ENCODE measurements at places on chromosomes 4 and X. TPM values are rescaled to one million over a fixed set of nuclear protein-coding genes. Genes with fewer than 3 reads are reported as not detected.

DNA sequence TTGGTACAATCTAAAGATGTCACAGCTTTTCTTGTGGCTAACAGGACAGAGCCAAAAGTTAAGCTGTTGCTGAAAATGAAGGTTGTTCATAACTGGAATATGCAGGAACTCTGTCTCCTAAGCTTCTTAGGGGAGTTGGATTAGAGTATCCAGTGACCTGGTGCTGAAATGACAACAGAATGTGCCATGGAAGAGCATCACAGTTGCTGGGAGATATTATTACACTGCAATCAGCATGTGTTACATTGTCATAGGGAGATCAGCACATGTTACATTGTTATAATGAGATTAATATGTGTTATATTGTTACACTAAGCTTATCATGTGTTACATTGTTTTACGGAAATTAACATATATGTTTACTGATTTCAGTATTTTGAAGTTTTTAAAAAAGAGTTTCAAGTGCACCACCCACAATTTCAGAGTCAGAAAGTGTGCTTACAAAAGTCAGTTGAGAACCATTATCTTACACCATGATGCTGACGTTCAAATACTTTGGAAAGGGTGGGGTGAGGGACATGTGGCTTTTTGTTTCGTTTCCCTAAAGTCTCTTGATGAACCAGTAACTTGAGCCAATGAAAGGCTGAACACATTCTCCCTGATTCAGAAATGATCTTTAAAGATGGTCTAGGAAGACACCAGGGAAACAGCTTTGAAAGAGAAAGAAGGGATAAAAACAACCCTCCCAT lies 113.4 kb downstream of the DRD5 start:
- H3K4me1 ChIP-seq, result peaks cover 5% of the 10 kb centered on the region
- no peak overlapping the region for H3K4me3 ChIP-seq
- DNase-seq, result no peak

- no peaks in the 10 kb centered on the region for H3K4me1 ChIP-seq
- H3K36me3 ChIP-seq, result no peaks in the 10 kb centered on the region
- no peak within 1 kb of the TSS for H3K27ac ChIP-seq
- no peak within 1 kb of the TSS for H3K4me3 ChIP-seq
- DNase-seq, result no peak
Measured at GRCh38 chrX:15664487-15665444, at the start of gene CLTRN. Gene CLTRN (minus strand): TSS chrX:15664805. CDS start chrX:15664775, 30 bp downstream.

DNA sequence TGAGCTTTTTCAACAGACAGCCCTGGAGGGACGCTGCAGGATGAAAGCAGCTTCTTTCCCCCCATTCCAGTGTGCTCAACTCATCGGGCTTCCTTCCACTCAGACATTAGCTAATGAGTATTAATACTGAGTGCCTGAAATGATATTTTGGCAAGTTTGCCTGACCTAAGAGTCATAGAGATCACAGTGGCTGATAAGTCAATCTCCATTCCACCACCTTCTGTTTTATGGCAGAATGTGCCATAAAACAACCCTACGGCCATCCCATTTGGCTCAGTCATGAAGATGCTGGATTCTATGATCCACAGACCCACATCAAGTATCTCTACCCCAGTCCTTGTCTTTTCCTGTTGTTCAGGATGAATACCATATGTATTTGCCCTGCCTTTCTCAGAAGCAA lies 48.3 kb upstream of the MAB21L2 start:
- no peak for DNase-seq
- H3K27ac ChIP-seq, result peak overlapping the region; percentile 17
- H3K27me3 ChIP-seq, result no peaks in the 10 kb centered on the region

DNA sequence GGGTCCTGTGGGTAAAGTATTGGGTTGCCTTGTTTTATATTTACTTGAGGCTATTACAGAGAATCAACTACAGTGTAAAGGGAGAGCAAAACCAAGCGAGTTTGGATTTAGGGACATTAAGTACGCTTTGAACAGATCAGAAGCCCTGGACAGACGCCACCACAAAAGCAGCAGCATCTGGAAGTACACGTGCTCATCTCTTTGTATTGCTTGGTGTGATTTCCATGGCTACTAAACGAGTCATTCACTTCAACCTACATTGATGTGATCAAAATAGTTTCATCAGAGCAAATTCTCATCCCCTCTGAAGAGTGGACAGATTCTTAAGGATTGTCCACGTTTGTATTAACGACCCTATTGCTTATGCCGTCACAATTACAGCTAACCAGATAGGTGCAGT lies 85.1 kb downstream of the SORBS2 start:
- no peaks in the 10 kb centered on the region for H3K36me3 ChIP-seq
- no peak overlapping the region for H3K27ac ChIP-seq
- H3K4me3 ChIP-seq, result no peak overlapping the region
- no peaks in the 10 kb centered on the region for H3K27me3 ChIP-seq
- DNase-seq, result no peak

DNA sequence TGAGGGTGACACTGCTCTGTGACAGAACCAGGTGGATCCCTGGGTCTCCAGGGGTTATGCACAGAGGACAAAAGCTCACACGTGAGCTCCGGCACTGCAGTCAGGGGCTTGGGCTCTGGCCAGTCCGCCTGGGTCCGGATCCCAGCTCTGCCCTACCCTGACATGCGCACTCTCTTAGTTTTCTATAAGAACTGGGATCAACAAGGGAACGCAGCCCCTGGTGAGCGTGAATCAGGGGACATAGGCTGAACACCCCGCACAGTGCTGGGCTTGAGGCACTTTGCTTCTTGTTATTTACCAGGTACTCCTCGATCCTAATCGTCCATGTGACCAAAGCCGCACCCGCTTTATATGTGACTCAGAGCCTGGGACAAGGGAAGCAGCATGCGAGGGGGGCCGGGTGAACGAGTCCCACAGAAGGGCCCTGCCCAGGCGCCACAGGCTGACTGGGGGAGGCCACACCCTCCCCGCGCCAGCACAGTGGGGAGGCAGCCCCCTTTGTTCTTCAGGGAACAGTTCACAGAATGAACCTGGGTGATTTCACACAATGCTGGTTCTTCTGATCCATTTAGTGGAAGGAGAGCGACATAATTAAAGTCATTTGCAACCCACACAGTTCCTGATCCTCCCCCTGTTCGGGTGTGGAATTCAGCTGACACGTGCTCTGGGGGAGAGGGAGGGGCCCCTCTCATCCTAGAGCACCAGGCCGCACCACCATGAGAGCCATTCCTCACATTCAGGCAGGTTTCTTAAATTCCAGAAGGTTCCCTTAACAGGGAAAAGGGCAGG lies 55.5 kb downstream of the WFS1 start:
- H3K27me3 ChIP-seq, result no peaks in the 10 kb centered on the region
- peak; percentile 50 for DNase-seq
- H3K36me3 ChIP-seq, result no peaks in the 10 kb centered on the region

CHST7 gene
- total RNA-seq, result 5.6 TPM

SCRG1 gene
- total RNA-seq, result 0.37 TPM

- no peak overlapping the region for H3K4me3 ChIP-seq
- no peaks in the 10 kb centered on the region for H3K36me3 ChIP-seq
- no peak overlapping the region for H3K27ac ChIP-seq
- peak; percentile 34 for DNase-seq
Measured at GRCh38 chr4:139988863-139989765, 164.9 kb downstream of the MAML3 start.

DNA sequence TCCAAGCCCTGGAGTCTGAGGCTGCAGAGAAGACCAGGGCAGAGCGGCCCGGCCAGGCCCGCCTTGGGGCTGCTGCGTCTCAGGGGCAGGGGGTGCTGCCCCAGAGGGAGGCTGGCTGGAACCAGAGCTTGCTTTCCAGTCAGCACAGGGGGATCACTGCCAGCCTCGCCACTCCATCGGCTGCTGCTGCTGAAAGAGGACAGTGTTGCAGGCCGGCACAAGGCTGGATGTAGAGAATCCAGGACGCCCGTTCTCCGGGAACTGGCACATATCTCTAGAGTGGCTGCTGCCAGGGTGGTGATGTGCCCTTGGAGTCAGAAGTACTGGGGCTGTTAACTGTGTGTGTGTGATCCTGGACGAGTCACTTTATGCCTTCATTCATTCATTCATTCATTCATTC lies 31.9 kb upstream of the SORCS2 start:
- H3K4me1 ChIP-seq, result peaks cover 14% of the 10 kb centered on the region
- no peak overlapping the region for H3K4me3 ChIP-seq
- H3K36me3 ChIP-seq, result no peaks in the 10 kb centered on the region
- H3K27ac ChIP-seq, result no peak overlapping the region
- no peak for DNase-seq
- no peaks in the 10 kb centered on the region for H3K27me3 ChIP-seq

- no peak overlapping the region for H3K4me3 ChIP-seq
- DNase-seq, result no peak
- H3K4me1 ChIP-seq, result no peaks in the 10 kb centered on the region
- H3K27me3 ChIP-seq, result no peaks in the 10 kb centered on the region
Measured at GRCh38 chr4:172927096-172927814, 241.4 kb upstream of the GALNT7 start.

SPANXN4 gene
- not detected for total RNA-seq

DTHD1 gene
- total RNA-seq, result not detected

DNA sequence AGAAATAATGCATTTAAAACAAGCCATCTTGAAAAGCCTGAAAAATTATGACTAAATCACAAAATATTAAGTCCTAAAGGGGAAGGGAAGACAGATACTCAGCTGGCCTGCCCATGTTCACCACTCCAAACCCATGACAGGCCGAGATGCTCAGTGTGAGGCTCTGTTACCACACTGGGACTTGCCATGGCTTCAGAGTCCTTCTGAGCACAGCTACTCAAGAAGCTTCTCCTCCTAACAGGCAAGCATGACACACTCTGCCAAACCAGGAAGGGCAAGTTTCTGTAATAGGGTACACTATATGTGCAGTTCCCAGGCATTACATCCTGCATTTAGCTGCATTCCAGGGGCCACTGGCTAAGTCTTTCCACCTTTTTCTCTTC lies 34.0 kb upstream of the CYBB start:
- H3K36me3 ChIP-seq, result no peaks in the 10 kb centered on the region
- DNase-seq, result no peak
- H3K4me1 ChIP-seq, result no peaks in the 10 kb centered on the region
- no peaks in the 10 kb centered on the region for H3K27me3 ChIP-seq

BTK gene
- total RNA-seq, result not detected

DNA sequence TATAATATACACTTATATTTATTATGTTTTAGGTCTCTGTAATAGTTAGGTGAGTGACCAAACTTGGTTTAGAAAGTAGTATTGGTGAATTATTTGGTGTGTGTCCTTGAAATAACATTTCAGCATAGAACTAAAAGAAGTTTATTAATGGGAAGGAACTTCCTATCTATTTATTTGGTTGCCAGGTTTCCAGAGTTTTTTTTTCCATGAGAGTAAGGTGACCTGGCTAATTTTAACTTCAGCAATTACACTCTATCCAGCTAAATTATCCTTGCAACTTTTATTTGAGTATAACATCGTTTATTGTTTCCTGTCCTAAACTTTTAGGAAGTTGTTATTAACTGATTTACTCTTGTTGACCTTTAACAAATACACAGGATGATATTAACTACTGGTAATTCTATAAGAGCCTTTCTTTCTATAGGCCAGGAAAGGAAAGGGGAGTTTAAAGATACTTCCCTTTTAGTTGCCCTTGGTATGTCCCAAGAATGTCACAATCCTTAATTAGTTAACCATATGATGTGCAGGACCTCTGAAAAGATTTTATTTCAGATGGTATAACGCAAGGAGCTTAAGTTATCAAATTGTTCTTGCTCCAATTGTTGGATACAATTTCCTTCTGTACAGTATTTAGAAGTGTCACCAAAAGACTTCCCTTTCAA lies 18.9 kb downstream of the PRDM8 start:
- peaks cover 99% of the 10 kb centered on the region for H3K27me3 ChIP-seq
- H3K36me3 ChIP-seq, result no peaks in the 10 kb centered on the region
- DNase-seq, result no peak
- H3K27ac ChIP-seq, result no peak overlapping the region
- H3K4me3 ChIP-seq, result no peak overlapping the region

GRCh38 chr4:85210353-85210752 lies 243.9 kb upstream of the WDFY3 start:
- H3K4me3 ChIP-seq, result no peak overlapping the region
- H3K27me3 ChIP-seq, result no peaks in the 10 kb centered on the region
- no peak for DNase-seq
- no peaks in the 10 kb centered on the region for H3K4me1 ChIP-seq
- H3K36me3 ChIP-seq, result no peaks in the 10 kb centered on the region

GRCh38 chr4:6968496-6968895 lies 58.9 kb downstream of the TBC1D14 start:
- no peak for DNase-seq
- peaks cover 30% of the 10 kb centered on the region for H3K4me1 ChIP-seq

GASK1B gene
- not detected for total RNA-seq

DNA sequence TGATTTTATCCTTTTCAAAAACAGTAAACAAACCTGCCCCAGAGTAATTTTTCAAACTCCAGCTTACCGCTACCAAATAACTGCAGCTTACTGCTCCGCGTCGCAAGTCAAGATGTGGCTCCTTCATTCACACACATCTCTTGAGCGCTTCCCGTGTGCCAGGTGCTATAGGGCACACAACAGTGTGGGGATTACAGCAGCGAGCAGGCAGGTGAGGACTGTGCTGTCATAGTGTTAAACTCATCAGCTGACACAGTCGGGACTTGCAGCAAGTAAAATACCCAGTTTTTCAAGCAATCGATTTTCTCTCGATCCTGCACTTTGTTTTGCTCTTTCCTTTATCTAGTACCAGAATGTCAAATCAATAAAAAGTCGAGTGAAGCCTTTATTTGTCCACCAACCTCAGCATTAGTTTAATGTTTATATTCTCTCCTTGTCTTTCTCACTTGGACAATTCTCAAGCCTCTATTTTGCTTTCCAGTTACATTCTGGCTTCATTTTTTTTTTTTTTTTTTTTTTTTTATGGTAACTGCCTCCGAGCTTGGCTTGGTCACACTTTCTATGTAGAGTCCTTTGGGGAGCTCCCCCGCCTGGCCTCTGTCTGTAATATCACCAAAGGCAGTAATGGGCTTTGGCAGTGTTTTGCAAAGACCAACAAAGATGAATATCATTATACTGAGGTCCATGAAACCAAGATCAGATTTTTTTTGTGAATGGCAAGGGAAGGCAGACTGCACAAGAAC lies 8.3 kb upstream of the ASB5 start:
- H3K4me1 ChIP-seq, result no peaks in the 10 kb centered on the region
- no peaks in the 10 kb centered on the region for H3K36me3 ChIP-seq
- DNase-seq, result peak; percentile 75
- no peaks in the 10 kb centered on the region for H3K27me3 ChIP-seq
- H3K4me3 ChIP-seq, result no peak overlapping the region

GRCh38 chr4:181646864-181647263 lies 596.3 kb upstream of the TENM3 start:
- H3K4me3 ChIP-seq, result no peak overlapping the region
- DNase-seq, result no peak
- peaks cover 10% of the 10 kb centered on the region for H3K4me1 ChIP-seq
- no peaks in the 10 kb centered on the region for H3K36me3 ChIP-seq

- H3K27me3 ChIP-seq, result no peaks in the 10 kb centered on the region
- H3K4me1 ChIP-seq, result peaks cover under 1% of the 10 kb centered on the region
- H3K4me3 ChIP-seq, result no peak overlapping the region
- DNase-seq, result no peak
- H3K27ac ChIP-seq, result no peak overlapping the region
Measured at GRCh38 chr4:136246876-136247275, 1285.4 kb downstream of the PCDH18 start.

DNA sequence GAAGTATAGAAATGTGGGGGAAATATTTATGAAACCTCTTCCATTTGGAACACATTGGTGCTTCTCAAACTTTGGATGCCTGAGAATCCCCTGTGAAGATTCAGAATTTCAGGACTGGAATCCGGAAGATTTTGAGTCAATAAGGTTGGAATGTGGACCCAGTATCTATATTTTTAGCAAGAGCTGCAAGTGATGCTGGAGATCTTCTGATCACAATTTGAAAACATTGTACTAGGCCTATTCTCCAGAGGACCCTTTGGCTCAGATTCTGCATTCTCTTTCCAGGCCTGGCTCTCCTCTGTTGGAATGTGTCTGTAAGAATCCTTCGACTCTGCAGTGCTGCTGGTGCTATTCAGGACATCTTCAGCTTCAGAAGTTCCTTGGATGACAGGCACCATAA lies 2.4 kb upstream of the PKD2 start:
- H3K27me3 ChIP-seq, result peaks cover 22% of the 10 kb centered on the region
- no peak overlapping the region for H3K4me3 ChIP-seq
- peaks cover 15% of the 10 kb centered on the region for H3K4me1 ChIP-seq
